WTC11 (cell line): ENCODE measurements at places on chromosomes 7 and 10. TPM values are rescaled to one million over a fixed set of nuclear protein-coding genes. Genes with fewer than 3 reads are reported as not detected.

DNA sequence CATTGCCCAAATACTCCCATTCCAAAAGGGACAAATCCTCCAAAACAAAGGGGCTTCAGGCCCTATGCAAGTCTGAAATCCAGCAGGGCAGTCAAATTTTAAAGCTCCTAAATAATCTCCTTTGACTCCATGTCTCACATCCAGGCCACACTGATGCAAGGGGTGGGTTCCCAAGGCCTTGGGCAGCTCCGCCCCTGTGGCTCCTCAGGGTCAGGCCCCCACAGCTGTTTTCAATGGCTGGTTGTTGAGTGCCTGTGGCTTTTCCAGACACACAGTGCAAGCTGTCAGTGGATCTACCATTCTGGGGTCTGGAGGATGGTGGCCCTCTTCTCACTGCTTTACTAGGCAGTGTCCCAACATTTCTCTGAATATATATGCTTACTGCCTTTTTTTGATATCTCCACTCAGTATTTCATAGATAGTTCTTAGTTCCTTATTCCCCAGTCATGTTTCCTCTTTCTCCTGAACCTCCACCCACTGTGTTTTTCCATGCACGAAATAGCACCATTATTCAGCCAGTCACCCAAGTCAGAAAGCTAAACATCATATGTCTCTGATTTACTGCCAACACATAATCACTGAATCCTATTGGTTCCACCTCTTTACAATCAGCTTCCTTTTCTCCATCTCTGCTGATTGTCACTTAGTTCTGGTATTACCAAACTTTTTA is 172.6 kb upstream of the CACNA2D1 start:
- DNase-seq: no peak

- DNase-seq: no peak
Measured at GRCh38 chr10:58372607-58373441, 12.4 kb upstream of the TFAM start.

IFIT2 gene
- 0.07 to 0.15 TPM (median 0.14 TPM) in 3 replicates for total RNA-seq

DNA sequence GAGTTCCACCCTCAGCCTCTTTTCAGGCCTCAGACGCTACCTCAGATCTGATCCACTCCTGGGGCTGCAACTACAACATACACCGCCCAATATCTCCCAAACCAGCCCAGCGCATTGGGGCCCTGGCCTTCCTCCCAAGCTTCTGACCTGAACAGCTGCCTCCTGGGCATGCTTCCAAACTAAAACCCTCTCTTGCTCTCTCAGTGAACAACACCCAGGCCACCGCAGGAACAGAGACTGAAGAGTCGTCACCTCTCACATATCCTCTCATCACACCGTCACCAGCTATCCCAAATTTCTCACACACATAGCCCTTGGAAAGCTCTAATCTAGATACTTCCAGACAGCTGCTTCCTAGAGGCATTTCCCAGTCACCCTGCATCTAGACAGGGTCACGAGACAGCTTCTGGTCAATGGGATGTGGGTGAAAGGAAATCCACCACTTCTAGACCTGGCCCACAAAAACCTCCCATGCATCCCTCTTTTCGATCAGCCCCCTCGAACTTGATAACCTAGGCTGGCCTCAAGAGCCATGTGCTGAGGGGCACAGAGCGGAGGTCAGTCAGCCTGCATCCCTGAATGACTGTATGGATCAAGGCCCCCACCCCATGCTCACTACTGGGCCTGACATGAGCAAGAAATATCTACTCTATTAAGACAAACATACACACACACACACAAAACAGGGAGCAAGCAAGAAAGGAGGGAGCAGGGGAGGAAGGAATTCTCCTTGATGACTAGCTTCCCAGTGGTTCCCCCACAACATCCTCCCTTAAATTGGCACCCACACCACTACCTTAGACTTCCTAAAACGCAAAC is 1.8 kb downstream of the PARP12 start:
- DNase-seq: no peak

GIMAP1 gene
- 0.05 to 0.09 TPM in 2 of 3 replicates, not detected in the other for total RNA-seq

DYNC1I1 gene
- total RNA-seq: 2.8 to 3.4 TPM (median 3.3 TPM) in 3 replicates

TUBB8 gene
- total RNA-seq: 2.3 to 2.6 TPM (median 2.4 TPM) in 3 replicates

SAMD9 gene
- total RNA-seq: 0.11 to 0.14 TPM (median 0.11 TPM) in 3 replicates

GPR146 gene
- total RNA-seq: 0.87 to 1.1 TPM (median 0.92 TPM) in 3 replicates

DNA sequence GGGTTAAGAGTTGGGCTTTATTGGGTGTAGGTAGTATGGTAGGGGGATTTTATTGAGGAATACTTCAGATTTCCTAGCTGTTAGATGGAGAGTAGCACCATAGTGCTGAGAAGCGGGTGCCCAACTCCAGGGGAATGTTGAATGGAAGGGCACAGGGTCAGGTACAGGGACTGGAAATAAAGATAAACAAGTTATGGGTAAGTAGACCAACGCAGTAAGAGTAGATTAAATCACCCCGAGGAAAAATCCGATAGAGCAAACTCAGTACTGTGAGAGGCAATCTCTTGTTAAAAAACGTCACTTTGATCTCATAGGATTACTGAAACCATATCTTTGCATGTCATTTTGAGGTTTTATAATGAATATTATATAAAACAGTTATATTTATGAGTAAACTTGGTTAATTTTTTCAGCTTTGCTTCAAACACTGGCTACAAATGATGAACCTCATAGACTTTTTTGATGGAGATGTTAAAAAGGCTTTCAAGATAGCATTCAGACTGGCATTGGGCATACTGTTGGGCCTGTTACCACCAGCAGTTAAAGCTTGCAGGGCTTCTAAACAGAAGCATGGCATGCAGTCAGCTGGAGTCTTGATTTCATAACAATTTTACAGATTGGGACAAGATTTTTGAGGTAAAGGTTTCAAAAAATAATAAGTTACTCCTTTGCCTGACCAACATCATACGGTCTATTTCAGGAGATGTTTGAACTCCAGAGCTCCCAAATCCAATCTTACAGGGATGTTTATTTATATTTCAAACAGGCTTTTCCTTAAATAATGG is 7.1 kb downstream of the AHR start:
- no peak for DNase-seq

- DNase-seq: no peak
Measured at GRCh38 chr10:124105594-124105993, 12.2 kb upstream of the CHST15 start.

KCNIP2 gene
- total RNA-seq: 4.5 to 5.4 TPM (median 5.2 TPM) in 3 replicates

DNA sequence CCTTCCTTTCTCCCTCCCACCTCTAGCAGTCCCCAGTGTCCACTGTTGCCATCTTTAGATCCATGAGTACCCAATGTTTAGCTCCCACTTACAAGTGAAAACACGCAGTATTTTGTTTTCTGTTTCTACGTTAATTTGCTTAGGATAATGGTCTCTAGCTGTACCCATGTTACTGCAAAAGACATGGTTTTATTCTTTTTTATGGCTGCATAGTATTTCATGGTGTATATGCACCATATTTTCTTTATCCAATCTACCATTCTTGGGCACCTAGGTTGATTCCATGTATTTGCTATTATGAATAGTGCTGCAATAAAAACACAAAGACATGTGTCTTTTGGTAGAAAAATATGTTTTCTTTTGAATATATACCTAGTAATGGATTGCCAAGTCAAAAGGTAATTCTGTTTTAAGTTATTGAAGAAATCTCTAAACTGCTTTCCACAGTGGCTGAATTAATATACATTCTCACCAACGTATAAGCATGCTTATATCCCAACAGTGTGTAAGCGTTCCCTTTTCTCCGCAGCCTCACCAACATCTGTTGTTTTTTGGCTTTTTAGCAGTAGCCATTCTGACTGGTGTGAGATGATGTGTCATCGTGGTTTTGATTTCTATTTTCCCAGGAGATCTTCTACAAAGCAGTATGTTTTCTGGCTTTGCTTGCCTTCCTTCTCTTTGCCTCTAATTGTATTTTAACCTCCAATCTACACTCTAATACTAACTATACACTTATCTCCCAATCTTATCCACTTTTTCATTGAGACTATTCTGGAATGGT is 179.5 kb upstream of the PHF14 start:
- DNase-seq: no peak

RELN gene
- 0.20 to 0.53 TPM (median 0.44 TPM) in 3 replicates for total RNA-seq
